ENCODE measurements at places on chromosomes 5 and 9. TPM values are rescaled to one million over a fixed set of nuclear protein-coding genes. Genes with fewer than 3 reads are reported as not detected.

CETN3 gene
- 24.0 TPM for total RNA-seq

SOX30 gene
- total RNA-seq: not detected

IFNK gene
- not detected for total RNA-seq

BTNL8 gene
- not detected for total RNA-seq

CDX1 gene
- total RNA-seq: not detected

HMGCR gene
- total RNA-seq: 21.8 TPM

GDA gene
- 0.96 TPM for total RNA-seq

ZNF483 gene
- total RNA-seq: 0.48 TPM

IL9 gene
- total RNA-seq: not detected

AQP7 gene
- 0.25 TPM for total RNA-seq

HMHB1 gene
- not detected for total RNA-seq
